ENCODE measurements at places on chromosomes 1 and 21.

- no peak for DNase-seq
Measured at GRCh38 chr1:85330214-85330631, 53.8 kb upstream of the BCL10 start.

GRCh38 chr1:232598837-232599177, 31.1 kb downstream of the SIPA1L2 start:
- DNase-seq = no peak

- DNase-seq = no peak
Measured at GRCh38 chr1:166166698-166167571, at the start of gene FAM78B. FAM78B (minus strand) TSS chr1:166167001; CDS start chr1:166166248, 753 bp downstream.

GRCh38 chr1:111476761-111477309, 3.1 kb downstream of the C1orf162 start:
- no peak for DNase-seq

GRCh38 chr1:8506456-8506855, 188.5 kb downstream of the SLC45A1 start:
- no peak for DNase-seq

DNA sequence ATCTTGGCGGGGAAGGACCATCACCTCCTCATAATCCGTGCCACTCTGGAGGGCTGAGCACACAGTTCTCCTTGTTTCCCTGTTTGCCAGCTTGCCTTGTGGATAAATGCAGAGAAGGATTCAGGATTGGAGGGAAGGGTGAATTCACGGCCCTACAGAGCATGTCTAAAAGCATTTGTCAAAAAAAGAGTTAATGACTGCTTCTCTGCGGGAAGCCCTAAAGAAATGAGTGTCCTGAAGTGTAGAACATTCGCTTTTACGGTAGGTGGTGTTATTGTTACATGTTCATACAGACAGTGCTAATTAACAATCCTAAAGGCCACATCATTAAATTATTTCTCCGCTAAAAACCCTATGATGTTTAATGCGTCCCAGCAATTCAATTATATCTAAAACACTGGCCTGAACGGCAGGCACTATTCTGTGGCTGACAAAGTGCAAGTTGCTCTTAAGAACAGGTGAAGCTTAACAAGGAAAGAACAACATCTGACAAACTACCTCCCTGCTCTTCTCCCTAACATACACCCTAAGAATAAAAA, 112.3 kb upstream of the NFIA start:
- no peak for DNase-seq
